ENCODE measurements at places on chromosomes 12 and 14.

GRCh38 chr12:121773011-121773777 lies 20.3 kb downstream of the RHOF start:
- no peak for DNase-seq

GRCh38 chr12:131442337-131442918 lies 268.5 kb upstream of the SFSWAP start:
- DNase-seq: no peak

- DNase-seq: no peak
Observed at GRCh38 chr12:65728848-65729793, 95.2 kb upstream of the HMGA2 start.

GRCh38 chr12:67705394-67706370 lies 57.1 kb downstream of the DYRK2 start:
- no peak for DNase-seq

GRCh38 chr12:62792236-62792870 lies 142.6 kb downstream of the PPM1H start:
- no peak for DNase-seq

GRCh38 chr14:81571437-81571836 lies 37.8 kb upstream of the SEL1L start:
- DNase-seq: no peak

DNA sequence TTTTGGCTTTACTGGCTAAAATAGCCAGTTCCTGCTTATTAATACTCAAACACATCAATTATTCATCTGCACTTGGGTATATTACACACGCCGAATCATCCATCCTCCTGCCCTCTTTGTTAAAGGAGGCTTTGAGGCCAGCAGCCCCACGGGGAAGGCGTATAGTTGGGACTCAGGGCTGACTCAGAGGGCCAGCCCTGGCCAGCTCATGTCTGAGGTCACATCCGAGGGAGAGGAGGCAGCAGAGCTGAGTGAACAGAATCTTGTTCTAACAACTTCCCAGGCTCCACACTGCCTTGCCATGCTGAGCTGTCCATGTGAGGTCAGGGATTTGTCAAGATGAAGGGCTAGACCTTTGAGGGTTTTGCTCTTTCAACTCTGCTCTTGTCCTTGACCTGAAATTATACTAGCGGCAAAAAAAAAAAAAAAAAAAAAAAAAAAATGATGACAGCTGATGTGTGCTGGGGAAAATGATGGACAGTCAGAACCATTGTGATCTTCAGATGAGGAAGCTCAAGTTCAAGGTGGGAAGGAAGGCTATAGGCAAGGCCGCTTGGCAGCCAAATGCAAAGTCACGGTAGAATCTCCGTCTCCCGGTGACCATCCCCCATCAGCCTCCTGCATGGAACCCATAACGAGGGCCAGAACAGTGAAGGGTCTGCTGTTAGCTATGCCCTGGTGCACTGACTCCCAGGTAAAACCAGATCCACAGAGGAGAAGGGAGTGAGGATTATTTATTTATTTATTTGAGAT lies 12.5 kb upstream of the MARK3 start:
- no peak for DNase-seq

- no peak for DNase-seq
Observed at GRCh38 chr12:121232977-121233627, 23.2 kb downstream of the P2RX4 start.

GRCh38 chr12:17020765-17021164 lies 414.8 kb upstream of the LMO3 start:
- peak; percentile 45 for DNase-seq

GRCh38 chr12:112676507-112676906 lies 115.0 kb upstream of the RPH3A start:
- DNase-seq: no peak

GRCh38 chr12:108612788-108613282 lies 15.0 kb upstream of the TMEM119 start:
- no peak for DNase-seq

DNA sequence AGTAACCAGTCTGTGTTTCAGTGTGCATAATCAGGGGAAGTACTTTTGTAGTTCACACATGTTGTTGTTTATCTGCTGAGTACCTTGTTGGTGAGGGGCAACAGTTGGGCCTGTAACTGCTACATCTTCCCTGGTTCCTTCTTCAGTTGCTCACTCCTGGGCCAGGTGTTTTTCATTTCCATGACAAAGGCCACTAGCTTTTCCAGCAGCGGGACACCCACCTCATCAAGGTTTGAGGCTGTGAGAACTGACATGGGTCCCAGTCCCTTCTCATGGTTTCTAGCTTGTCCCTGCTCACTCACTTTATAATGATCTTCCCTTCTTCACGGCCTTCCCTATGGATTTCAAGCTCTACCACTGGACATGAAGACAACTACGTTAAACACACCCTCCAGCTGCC lies 1.5 kb upstream of the NOXRED1 start:
- DNase-seq: no peak

- DNase-seq: no peak
Observed at GRCh38 chr12:113390064-113391043, 13.3 kb downstream of the SDS start.

- no peak for DNase-seq
Observed at GRCh38 chr12:133234971-133235370, 706 bp downstream of the ANHX start.

DNA sequence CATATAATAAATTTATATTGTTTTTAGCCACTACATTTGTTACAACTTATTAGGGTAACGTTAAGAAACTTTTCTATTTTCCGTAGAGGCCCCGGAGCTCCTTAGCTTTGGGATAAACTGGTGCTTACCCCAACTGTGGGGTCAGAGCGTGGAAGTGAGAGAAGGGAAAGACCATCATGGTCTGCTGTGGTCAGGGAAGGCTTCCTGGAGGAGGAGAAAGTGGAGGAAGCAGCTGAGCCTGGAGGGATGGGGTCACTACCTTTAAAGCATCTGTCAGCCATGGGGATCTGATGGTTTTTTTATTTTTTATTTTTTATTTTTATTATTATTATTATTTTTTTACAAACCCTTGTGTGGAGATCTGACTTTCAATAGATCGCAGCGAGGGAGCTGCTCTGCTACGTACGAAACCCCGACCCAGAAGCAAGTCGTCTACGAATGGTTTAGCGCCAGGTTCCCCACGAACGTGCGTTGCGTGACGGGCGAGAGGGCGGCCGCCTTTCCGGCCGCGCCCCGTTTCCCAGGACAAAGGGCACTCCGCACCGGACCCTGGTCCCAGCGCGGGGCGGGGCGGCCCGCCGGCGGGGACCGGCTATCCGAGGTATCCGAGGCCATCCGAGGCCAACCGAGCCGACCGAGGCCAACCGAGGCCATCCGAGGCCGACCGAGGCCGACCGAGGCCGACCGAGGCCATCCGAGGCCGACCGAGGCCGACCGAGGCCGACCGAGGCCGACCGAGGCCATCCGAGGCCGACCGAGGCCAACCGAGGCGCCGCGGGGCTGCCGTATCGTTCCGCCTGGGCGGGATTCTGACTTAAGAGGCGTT lies 1101.2 kb upstream of the TMEM132C start:
- DNase-seq: peak; percentile 48

- no peak for DNase-seq
Observed at GRCh38 chr12:130788515-130788914, 50.5 kb downstream of the STX2 start.

- DNase-seq: no peak
Observed at GRCh38 chr12:32947206-32948067, 50.9 kb upstream of the PKP2 start.

GRCh38 chr14:58730792-58731464 lies 93.2 kb downstream of the DACT1 start:
- DNase-seq: no peak

DNA sequence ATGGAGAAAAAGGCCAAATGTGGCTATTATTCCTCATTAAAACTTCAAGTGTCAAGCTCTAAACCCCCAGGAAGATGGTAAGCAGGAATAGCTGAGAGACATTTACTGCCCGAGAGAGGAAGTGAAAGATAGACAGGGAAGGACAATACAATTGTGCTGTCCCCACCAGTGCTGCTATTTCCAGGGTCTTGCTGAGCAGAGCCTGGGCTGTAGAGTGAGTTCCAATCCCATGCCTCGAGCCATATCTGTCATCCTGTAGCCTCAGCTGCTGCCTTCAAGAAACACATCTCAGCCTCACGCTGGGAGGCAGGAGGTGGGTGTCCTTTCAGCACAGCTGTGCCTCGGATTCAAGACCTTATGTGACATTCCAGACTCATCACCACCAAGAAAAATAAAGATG lies 114.0 kb downstream of the RPAP3 start:
- DNase-seq: no peak

GRCh38 chr12:92444763-92445162 lies 258.0 kb upstream of the PLEKHG7 start:
- DNase-seq: no peak

DNA sequence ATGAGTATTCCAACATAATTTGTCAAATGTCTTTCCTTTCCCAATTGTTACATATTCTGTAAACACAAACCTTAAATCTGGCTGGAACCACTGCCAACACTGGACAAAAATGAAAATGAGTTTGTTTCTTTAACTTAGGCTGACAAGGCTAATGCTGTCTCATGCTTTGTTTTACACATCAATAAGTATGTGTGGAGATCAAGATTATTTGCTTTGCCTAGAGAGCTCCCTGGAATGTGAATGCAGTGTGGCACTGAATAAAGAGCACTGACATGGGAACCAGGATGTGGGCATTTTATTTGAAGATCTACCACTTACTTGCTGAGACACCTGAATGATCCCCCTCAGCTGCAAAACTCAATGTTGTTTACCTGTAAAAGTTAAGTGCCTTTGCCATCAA lies 61.7 kb downstream of the RALGAPA1 start:
- DNase-seq: no peak

DNA sequence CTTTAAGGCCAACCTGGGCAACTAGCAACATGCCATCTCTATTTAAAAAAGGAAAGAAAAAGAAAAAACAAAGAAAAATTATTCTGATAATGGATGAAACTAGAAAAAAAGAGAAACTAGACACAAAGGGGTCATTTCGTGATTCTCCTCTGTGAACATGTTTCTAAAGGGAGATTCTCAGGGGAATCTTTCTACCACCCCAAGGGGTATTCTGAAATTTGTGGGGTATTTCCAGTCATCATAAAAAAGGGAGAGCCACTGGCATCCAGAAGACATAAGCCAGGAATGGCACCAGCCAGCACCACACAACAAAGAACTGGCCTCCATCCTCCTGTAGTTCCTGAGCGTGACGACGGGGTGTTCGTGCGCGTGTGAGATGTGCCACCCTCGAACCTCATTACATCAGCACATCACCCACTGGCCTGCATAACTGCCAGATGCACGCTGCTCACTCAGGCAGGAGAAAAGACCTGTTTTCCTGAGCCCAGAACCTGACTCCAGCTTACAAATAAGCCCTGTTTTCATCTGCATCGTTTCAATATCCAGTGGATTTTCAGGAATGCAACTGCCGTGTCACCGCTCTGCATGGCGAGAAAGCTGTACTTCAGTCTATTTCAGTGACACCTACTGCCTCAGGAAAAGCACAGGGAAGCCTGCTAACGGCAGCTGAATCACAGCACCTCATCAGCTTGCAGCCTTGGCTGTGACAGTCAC lies 23.9 kb downstream of the STX2 start:
- DNase-seq: no peak

GRCh38 chr12:25771041-25771440 lies 187.4 kb upstream of the RASSF8 start:
- DNase-seq: no peak

- DNase-seq: no peak
Observed at GRCh38 chr14:47626151-47627035, 49.0 kb downstream of the MDGA2 start.

- no peak for DNase-seq
Observed at GRCh38 chr12:112826011-112826410, 34.5 kb downstream of the RPH3A start.

GRCh38 chr12:48827513-48828096 lies 9.3 kb downstream of the CACNB3 start:
- DNase-seq: no peak

GRCh38 chr12:131434208-131435125 lies 276.4 kb upstream of the SFSWAP start:
- no peak for DNase-seq

DNA sequence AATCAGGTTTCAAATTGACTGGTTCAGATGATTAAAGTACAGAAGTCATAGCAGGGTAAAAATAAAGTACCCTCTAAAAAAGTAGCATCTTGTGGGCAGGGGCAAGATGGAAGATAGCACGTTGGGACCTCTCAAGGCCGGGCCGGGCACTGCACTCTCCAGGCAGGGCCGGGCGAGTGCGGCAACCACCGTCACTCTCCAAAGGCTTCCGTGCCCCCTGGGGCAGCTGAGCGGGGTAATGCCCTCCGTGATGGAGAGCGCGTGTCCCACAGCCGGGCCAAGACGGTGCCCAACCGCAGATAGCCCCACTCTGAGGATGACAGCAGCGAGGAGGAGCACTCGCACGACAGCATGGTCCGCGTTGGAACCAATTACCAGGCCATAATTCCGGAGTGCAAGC lies 8.6 kb upstream of the PLXNC1 start:
- DNase-seq: no peak

DNA sequence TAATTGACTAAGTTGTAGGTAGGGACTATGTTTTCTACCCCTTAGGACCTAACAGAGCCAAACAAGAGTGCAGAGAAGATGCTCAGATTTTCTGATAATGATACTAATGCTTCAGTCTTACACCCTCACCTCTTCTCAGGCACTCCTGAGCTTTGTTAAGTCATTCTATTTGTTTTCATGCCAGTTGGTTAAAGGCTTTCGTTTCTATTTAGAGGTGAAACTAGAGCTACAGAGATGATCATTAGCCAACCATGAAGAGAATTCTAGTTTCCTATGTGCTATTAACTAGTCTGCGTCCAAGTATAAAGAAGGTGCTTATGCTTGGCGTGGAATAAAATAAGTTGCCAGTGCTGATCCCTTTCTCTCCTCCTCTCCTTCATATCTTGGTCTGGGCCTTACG lies 34.6 kb upstream of the PYGL start:
- no peak for DNase-seq

- DNase-seq: no peak
Observed at GRCh38 chr12:112005419-112006395, 7.3 kb downstream of the TMEM116 start.

DNA sequence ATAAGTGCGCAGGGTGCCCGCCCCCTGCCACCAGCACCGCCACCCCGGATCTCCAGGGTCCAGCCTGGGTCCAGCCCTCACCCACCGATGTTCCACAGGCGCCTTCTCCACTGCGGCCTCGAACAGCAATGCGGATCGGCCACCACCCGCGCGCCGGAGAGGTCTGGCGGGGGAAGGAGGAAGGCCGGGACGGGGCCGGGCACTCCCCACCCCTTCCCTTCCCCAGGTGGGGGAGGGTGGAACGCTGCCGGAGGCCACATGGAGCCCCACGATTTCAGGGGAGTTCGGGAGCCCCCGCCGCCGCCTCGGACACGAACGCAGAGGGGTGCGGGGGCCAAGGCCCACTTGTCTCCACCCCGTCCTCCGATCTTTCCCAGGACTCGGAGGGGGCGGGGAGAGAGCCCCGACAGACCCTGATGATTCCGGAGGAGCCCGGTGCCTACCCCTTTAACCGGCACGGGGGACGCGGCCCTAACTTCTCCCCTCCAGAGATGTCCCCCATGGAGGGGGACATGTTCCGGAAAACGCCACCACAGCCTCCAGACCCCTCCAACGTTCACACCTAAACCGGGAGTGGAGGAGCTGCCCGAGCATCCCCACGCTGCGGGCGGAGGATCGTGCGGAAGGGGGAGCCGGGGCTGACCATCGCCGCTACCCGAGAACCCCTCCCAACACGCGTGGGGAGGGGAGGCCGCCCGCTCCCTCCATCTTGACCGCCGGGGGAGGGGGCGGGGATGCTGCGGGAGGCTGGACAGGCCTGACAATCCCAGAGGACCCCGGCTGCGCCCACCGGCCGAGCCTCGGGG lies 1.1 kb downstream of the ATXN2 start:
- DNase-seq: no peak

All from NCI-H1048 (cell line).